Fibroblast of skin of left quadriceps (primary cell): ENCODE measurements at places on chromosomes 13 and 19.

DNA sequence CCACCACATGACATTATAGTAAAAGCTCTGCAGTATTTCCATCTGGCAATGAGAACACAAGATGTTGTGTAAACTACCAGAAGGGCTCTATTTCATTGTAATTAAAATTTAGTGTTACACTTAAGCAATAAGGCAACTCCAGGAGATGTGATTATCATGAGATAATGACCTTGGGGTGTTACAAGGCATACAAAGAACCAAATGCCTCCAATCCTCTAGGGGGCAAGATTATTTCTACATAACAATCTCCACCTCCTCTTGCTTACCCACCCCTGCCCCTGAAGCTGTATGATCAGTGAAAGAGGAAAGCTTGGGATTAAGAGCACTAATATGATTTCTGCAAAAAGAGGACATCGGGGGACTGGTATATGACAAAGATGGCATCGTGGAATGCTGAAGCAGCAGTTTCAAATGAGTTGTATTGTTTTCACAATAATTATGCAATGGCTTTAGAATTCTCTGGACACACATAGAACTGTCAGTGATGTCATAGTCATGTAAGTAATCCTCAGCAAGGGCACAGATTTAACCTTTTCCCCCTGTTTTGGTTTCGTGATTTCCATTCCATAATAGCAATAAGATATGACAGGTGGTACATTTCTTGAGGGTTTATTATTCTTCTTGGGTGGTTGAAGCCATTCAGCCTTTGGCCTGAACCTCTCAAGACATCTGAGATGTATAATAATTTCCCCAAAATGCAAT, 295.3 kb downstream of the MZT1 start:
- no peak for DNase-seq

DNA sequence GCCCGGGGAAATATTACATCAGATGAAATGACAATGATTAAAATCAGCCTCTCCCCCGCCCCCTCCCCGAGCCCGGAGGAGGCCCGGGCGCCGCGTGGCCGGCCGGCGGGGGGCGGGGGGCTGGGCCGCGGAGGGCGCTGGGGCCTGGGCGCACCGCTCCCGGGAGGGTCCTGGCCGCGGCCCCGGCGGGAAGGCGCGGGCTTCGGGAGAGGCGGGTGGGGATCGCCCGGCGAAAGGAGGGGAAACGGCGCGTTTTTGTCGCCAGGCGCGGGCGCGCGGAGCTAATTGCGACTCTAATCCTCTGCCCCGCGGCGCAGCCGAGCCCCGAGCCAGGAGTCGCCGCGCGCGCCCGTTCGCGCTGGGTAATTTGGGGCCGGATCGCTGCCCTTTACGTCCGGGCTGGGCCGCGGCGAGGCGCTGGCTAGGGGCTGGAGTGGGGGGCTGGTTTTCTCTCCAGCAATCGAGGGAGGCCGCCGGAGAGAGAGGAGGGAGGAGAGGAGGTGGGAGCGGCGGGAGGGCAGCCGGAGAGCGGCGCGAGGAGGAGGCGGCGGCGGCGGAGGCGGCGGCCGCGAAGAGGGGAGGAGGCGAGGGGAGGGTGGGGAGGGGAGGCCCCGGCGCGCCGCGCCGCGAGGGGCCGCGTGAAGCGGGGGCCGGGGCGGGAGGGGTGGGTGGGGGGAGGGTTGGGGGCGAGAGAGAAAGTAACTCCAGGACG, at the start of gene KCTD15:
KCTD15 (plus strand) TSS at position 707 of the 712 bp plus-strand sequence. CDS start 3,585 bp downstream, outside the sequence.
- no peak for DNase-seq

- DNase-seq: no peak
These were observed 242.1 kb downstream of the DACH1 start for GRCh38 chr13:71624653-71625600.

DNA sequence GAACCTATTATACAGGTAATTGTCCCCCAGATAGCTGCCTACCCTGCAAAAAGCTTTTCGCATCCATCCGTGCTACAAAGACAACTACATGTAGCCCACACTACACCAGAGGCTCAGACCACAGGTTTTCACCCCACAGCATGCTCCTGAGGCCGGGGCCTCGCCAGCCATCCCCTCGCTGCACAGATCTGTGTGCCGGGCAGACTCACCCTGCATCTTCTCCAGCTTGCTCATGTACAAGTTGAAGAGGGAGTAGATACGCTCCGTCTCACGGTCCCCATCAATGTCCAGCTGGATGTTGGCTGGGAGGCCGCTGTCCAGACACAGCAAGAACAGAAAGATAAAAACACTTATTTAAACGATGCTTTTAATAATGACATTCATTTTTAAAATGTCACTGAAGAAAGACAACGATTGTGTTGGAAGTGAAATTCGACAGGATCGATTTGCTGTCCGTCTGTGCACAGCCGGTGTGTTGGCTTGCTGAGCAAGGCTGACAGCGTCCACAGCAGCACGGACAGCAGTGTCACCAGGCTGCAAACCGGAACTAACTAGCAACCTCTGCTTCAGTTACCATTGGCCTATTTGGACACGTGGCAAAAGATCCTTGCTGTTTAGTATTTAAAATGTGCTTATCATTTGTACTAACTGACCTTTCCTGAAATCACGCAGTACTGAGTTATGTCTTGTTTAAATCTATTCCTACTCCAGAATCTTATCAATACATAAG, 18.6 kb upstream of the C13orf46 start:
- DNase-seq: no peak

GRCh38 chr19:15109768-15110417, 2.7 kb downstream of the SYDE1 start:
- DNase-seq: no peak

DNA sequence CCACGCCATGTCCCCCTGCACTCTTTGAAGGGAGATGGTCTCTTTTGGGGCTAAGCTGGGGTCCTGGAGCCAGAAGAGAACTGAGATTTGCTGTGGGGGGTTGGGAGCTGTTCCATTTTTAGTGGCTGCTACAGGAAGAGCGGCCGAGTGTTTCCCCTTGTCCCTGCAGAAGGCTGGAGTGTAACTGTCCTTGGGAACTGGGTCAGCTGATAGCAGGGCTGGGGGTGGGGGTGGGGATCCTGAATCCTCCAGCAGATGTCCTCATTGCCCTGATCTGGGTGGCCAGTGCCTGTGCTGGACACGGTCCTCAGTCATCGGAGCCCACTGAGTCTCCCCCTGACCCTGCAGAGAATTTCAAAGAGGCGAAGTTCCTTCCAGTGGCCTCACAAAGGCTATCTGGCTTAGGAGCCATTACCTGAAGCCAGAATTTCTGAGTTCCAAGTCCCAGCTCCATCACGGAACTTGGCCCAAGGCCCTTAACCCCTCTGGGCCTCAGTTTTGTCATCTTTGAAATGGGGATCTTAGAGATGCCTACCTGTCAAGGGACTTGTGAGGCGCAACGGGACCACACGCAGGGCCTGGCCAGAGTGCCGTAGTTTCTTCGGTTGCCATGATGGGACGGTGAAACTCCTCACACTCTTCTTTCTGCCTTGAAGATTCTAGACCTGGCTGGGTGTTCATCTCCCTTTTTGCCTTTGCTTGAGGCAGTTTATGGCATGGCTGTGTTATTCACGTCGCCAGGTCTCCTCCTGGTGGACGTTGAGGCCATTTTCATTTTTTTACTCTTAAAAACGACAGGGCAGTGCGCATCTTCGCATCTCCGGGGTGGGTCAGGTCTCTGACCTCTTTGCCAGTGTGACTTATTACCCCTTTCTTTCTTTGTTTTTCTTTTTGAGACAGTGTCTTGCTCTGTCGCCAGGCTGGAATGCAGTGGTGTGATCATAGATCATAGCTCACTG, 51.9 kb downstream of the DNM2 start:
- DNase-seq: no peak

GRCh38 chr13:46893798-46894560, 2.9 kb downstream of the HTR2A start:
- no peak for DNase-seq

DNA sequence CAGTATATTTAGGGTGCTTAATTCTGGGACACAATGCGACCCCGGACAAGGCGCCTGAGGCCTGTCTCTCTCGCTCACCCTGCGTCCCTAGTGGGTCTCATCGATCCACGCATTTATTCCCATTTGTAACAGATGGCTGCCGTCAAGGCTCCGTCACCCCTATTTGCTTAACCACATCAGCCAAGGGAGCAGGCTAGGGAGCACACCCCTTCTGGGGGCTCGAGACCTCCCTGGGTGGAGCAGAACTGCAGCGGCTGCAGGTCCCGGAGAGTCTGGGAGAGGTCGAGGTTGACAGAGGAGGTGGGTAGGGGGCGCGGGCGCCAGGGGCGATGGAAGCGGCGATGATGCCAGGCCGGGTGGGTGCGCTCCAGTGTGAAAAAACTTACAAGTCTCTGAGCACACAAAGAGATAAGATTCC, 507 bp downstream of the ALG5 start:
- DNase-seq: no peak

DNA sequence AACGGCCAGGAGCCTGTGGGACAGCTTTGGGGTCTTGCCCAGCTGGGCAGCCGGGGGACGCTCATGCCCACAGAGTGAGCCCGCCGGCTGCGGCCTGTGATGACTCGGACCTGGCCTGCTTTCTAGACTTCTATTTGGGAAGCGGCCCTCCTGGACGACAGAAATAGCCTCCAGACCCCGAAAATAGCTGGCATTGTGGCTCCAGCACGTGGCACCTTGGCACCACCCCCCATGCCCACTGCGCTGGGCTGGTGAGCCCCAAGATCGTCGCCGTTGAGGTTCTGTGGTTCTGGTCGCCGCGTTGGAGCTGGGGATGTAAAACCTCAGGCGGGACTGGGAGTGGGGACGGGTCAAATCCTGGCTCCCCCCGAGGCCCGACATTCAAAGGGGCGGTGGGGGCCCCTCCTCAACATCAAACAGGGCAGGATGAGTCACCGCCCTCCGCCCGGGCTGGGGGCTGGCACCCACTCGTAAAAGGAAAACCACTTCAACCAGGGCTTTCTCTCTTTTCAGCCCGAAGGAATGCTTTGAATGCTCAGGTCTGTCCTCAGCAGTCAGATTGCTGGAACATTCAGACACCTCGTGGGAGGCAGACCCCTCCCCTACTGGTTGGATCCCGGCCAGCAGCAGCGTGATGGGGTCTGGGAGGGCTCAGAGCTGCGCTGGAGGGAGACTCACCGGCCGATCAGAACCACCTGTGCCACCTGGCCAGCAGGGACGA, 42.1 kb downstream of the GADD45B start:
- DNase-seq: no peak

- no peak for DNase-seq
These were observed 49.2 kb downstream of the DIAPH3 start for GRCh38 chr13:60114499-60115028.

DNA sequence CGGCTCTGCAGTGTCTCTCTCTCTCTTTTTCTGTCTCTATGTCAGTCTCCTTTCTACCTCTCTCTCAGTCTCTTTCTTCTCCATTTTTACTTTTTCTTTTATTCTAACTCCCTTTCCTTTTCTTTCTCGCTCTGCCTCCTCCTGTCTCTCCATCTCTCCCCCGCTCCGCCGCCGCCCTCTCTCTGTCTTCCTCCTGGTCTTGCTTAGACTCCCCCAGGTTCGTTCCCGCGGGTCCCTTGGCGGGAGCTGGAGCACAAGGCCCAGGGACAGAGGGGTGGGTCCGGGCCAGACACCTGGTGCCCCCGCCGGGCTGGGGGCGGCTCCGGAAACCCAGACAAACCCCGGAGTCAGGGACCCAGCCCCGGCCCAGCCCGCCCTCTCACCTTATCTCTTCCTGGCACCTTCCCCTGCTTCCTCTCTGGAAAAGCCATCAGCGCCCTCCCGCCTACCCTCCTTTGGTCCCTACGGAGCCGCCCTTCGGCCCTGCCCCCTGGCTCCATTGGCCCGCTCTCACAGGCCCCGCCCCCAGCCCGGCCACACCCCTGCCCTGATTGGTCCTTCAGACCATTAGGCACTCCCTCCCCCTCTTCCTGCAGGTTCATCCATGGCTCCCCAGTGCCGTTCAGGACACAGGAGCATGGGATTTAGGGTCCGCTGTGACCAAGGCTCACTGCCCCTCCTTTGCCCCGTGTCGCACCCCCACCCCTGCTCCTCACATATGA, 15.4 kb upstream of the NOP53 start:
- DNase-seq: no peak

DNA sequence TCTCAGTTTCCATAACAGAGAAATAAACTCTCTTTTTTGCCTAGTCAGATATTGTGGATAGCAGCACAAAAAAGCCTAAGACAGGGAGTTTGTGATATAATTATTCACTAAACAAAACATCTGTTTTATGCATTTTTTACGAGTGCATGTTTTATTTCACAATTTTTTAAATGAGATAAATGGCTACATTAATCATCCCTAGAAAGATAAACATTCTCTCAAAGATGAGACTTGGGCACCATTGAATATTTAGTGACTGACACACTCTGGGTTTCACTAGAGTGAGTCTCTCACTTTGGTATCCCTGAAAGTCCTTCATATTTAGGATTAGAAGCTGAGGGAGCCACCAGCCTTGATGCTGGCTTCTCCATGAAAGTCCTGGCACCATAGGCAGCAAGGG, 74.3 kb upstream of the LRCH1 start:
- no peak for DNase-seq

GRCh38 chr13:25771641-25772478, 280.0 kb downstream of the SHISA2 start:
- DNase-seq: no peak

DNA sequence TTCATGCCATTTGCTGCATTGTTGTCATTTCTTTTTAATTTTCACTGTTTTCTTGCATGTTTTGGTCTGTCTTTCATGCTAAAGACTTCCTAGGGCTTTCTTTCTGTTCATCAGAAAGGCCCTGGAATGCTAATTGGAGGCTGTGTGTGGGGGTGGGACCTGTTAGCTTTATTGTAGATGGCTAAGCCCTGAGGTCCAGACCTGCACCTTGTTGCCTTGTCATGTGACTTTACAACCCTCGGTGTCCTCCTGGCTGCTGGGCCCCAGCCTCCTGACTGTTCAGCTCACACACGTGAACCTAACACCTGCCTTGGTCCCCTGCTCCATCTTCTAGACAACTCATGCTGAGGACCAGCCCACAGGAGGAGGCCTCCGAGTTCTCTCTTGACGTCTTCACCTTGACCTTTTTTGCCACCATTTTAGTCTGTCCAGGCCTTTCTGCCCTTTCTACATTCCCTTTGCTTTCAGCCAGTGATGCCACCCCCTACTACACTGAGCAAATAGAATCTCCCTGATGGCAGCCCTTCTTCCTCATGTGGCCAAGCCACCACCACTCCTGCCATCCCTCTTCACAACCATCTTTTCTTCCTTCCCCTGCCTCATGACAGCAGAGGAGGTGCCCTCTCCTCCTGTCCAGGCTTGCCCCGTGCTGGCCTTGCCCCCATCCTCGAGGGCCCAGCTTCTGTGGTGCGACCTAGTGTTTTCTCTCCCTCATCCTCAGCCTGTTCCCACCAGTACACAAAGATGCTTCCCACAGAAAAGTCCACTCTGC, 41.4 kb upstream of the GPI start:
- no peak for DNase-seq
